HepG2 (cell line): ENCODE measurements at places on chromosomes 7 and 10. TPM values are rescaled to one million over a fixed set of nuclear protein-coding genes. Genes with fewer than 3 reads are reported as not detected.

GRCh38 chr7:18610331-18610948 lies 114.9 kb downstream of the HDAC9 start:
- DNase-seq, result peak; percentile 27

GRCh38 chr7:149595541-149595940 lies 97.9 kb upstream of the ZNF746 start:
- no peak for DNase-seq

DNA sequence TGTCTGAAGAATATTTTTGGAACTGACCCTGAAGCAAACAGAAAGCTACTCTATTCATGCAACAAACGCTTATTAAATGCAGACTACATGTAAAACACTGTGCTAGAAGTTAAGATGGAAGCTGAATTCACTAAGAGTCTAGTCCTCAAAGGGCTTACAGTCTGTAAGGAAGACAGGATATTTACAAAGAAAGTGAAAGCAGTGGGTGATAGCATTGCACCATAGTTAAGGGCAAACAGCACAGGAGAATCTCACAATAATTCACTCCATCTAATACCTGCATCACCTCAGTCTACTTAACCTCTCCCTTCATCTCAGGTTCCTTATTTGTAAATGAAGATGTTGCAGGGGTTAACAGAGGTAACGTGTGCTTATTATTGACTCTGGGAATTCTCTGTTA lies 360.0 kb upstream of the AOAH start:
- no peak for DNase-seq

DNA sequence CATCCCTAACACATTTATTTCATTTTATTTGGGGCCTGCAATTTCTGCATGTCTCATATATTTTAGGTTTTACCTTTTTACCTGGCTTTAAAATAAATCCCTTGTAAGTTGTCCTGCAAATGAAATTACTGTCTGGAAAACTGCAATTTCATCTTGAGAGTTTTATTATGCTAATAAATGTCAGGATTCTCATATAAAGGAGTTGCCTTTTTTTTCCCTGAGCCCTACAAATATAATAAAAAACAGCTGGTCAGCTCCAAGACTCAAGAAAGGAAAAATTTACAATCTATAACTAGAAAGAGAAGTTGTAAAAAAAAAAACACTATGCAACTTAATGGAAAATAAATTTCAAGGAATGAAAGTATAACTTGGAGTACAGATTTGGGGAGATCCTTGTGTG lies 108.7 kb downstream of the SH2D4B start:
- no peak for DNase-seq

Gene PLAU
- 4.8 and 11.2 TPM in 2 replicates for total RNA-seq

- DNase-seq, result no peak
Measured at GRCh38 chr10:91955114-91955513, 31.5 kb downstream of the BTAF1 start.

Gene EGR2
- total RNA-seq, result 0.11 TPM in 1 of 2 replicates, not detected in the other

GRCh38 chr7:90178166-90178565 lies 23.9 kb downstream of the STEAP1 start:
- DNase-seq, result no peak

Gene CFAP58
- total RNA-seq, result not detected in 2 replicates

Gene FAM25A
- total RNA-seq, result not detected in 2 replicates

DNA sequence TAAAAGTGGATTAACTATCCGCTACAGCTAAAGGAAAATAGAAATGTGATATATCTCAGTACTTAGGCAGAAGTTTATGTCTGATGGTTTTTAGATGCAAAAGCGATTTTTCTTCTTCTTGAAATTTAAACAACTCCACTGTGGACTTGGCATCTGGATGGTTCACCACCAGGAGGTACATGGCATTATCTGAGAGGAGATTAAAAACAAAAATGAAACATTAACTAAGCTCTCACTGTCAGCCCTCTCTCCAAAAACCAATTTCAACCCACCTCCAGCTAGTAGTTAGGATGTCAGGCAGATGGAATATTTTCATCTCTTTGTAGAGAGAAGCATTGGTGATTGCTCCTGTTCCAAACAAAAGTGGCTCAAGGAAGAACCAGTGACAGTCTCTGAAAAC lies 12.9 kb downstream of the PON1 start:
- no peak for DNase-seq

Gene PPIA
- 2,268 and 3,314 TPM in 2 replicates for total RNA-seq

DNA sequence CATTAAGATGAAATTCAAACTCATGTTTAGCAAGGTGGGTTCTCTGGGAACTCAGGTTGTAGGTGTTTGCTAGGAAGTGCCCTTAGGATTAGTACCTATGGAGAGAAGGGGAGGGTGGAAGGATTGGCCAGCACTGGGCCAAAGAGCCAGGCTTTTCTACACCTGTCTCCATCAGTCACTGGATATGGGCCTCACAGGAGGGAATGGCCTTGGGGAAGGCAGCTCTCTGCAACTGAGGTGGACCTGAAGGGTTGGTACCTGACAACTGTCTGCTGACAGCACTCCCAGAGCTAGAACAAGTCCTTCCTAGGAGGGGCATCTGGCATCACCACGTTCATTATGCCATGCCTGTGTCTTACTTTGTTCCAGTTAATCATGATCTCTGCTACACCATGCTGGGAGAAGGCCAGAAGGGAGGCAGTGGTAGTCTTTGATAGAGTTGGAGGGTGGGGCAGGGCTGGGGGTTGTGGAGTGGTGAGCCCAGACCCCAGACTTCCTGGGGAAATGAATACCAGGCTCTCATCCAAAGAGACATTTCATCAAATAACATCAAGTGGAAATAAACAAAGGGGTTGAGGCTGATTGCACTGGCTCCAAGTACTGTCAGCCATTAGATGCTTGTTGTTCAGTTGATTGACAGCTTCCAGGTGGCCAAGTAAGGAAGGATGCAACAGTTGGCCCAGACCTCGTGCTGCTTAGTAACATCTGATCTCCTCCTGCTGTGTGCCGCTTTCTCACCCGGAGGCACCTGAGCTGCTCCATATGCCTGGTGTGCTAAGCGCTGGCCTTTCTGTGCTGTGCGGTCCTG lies 70.6 kb upstream of the PIK3CG start:
- DNase-seq, result no peak

GRCh38 chr7:151186640-151187408 lies at the start of gene ASB10:
Gene ASB10 (minus strand): TSS chr7:151187250. CDS start chr7:151187130, 120 bp downstream.
- DNase-seq, result no peak

DNA sequence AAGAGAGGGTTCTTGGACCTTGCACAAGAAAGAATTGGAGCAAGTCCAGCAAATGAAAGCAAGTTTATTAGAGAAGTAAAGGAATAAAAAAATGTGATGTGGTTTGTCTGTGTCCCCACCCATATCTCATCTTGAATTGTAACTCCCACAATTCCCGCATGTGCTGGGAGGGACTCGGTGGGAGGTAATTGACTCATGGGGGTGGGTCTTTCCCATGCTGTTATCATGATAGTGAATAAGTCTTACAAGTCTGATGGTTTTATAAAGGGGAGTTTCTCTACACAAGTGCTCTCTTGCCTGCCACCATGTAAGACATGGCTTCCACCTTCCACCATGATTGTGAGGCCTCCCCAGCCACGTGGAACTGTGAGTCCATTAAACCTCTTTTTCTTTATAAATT lies 39.2 kb upstream of the FZD9 start:
- no peak for DNase-seq

GRCh38 chr7:1853986-1854865 lies 184.1 kb downstream of the ELFN1 start:
- no peak for DNase-seq

Gene VAX1
- total RNA-seq, result not detected in 2 replicates

- DNase-seq, result no peak
Measured at GRCh38 chr7:908159-908581, 31.8 kb downstream of the GET4 start.

GRCh38 chr7:98011996-98012395 lies 22.0 kb upstream of the OCM2 start:
- no peak for DNase-seq

DNA sequence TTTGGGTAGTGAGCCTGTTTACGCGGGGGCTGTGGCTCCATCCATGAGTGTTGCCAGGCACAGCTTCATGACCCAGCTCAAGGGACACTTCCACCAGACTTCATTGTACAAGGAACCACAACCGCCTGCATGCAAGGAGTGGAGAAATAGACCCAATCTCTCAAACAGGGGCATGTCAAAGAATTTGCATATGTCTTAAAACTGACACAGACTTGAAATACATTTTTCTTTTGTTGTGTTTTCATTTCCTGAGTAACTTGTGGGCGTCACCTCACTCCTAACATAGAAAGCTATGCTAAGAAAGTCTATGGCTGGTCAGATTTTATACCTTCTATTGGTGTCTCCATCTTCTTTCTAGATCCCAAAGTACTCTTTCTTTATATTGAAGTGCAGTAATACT lies 266.2 kb upstream of the RNF32 start:
- no peak for DNase-seq

DNA sequence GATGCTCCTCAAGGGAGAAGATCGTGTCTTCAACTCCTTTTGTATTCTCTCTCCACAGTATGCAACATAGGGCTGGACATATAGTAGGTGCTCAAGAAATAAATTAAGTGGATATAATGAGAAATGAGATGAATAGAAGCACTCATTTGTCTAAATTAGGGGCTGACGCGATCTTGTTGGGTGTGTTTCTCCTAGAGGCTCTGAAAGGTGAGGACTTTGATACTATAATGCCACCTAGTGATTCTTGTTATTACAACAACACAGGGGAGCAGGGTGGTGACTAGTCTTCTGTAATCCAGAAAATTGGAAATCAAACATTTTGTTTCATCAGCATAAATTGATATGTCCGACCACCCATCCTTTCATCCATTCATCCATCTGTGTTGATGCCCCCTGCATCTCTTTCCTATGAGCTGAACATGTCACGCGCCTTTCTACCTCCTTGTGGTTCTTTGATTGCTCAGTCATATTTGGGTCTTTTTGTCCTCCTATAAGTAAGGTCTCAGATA lies 3.5 kb upstream of the CFAP58 start:
- DNase-seq, result peak; percentile 66

Gene KCNK18
- not detected in 2 replicates for total RNA-seq

Gene SERPINE1
- total RNA-seq, result 9.2 and 21.2 TPM in 2 replicates

Gene FBXL15
- total RNA-seq, result 8.3 and 8.6 TPM in 2 replicates

- no peak for DNase-seq
Measured at GRCh38 chr7:124597509-124597908, 168.1 kb downstream of the GPR37 start.

DNA sequence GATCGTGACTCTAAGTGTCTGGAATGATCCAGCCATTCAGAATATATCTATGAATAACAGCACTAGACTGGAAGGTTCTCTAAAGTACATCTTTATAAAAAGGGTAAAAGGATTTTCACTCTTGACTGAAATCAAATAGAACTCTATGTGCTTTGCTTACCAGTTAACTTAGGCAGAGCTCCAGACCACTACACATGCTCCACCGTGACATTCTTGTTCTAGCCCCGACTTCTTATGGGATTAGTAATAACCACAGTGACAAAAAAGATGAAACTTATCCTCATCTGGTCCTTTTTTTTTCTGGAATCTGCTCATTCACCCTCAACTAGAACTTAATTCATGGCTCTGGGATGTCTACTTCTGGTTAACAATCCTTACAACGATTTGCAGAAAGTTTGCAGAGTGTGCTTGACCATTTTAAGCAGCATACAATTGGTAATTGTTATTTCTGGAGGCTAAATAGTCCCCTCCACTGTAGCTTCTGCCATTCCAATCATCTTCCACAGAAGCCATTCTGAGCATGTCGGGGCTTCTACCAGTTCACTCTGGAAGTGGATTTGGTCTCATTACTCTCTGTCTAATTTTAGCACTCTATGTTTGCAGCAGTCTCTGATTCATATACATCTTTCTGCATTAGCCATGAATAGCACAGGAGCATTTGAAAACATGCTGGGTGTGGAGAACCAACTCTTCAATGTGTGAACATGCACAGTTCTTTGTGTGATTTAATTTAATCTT lies 163.7 kb upstream of the CDC14C start:
- no peak for DNase-seq

GRCh38 chr10:57849691-57850357 lies 417.9 kb downstream of the IPMK start:
- DNase-seq, result no peak

Gene PDE1C
- not detected in 2 replicates for total RNA-seq

DNA sequence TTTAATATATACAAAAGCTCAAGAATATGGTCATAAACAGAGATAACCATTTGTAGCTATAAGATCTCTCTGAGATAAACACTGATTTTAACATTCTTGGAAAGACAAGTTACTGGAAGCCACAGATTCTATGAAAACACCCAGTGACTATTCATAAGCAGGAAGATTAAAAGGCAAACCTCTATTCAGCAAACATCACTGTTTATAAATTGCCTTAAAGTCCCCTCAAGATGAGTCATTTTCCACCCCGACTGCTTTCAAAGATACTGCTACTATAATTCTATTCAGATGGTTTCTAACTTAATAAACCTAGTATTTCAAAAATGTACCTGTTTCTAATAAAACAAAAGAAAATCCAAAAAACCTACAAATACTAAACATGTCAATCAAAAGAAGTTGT lies 21.0 kb downstream of the TM9SF3 start:
- DNase-seq, result no peak

DNA sequence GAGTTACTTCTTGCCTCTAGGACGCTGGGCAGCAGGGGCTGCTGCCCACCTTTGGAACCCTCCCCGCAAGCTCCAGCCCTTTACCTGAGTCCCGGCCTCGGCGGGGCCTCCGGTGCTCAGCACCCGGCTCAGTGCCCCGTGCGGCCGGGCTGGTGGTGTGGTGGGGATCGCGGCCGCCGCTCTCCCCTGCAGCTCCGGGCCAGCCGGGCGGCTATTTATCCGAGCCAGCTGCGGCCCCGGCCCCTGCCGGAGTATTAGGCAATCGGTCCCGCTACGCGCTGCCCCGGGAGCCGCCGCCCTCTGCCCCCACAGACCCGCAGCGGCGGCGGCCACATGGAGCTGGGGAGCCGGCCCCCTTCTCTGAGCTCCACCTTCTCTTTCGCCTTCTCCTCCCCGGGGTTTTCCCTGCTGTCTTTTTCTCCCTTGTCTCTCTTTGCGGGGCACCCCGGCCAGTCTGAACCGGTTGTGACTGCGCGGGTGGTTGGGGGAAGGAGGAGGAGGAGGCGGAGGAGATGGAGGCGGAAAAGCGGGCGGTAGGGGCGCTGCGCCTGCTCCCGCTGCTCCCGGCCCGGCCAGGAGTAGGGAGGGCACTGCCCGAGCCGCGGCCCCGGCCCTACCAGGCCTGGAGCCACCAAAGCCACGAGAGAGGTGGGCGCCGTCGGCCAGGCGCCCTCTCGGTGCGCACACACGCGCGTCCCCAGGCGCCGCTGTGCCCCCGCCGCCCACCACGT lies at the start of gene SLC16A9:
TSS of gene SLC16A9 (minus strand) at position 456 of the 731 bp plus-strand sequence. CDS start 25,559 bp downstream, outside the sequence.
- peak; percentile 12 for DNase-seq

- DNase-seq, result no peak
Measured at GRCh38 chr10:72564596-72564995, 61.3 kb downstream of the MICU1 start.

Gene RHOBTB1
- 59.5 and 80.6 TPM in 2 replicates for total RNA-seq

Gene PDSS1
- total RNA-seq, result 19.3 and 23.0 TPM in 2 replicates

Gene CTNNA3
- total RNA-seq, result not detected in 2 replicates

Gene SRI
- 0.33 TPM in 1 of 2 replicates, not detected in the other for total RNA-seq
